ENCODE measurements at places on chromosomes 2 and 18.

DNA sequence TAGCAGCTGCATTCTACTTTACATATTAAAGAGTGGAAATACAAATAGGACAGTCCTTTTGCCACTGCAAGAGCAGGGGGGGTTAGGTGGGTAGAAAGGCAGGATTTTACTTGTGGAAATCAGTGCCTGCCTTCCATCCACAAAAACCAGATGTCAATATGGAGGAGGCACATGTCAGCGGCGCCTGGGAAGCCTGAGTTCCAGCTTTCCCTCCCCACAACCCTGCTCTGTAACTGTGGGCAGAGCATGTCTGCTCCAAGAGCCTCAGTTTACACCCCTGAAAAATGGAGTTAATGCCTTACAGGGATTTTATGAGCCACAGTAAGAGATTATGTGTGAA, 32.9 kb downstream of the STEAP3 start:
- DNase-seq: no peak

GRCh38 chr2:54455131-54455562, 980 bp upstream of the SPTBN1 start:
- DNase-seq: no peak

DNA sequence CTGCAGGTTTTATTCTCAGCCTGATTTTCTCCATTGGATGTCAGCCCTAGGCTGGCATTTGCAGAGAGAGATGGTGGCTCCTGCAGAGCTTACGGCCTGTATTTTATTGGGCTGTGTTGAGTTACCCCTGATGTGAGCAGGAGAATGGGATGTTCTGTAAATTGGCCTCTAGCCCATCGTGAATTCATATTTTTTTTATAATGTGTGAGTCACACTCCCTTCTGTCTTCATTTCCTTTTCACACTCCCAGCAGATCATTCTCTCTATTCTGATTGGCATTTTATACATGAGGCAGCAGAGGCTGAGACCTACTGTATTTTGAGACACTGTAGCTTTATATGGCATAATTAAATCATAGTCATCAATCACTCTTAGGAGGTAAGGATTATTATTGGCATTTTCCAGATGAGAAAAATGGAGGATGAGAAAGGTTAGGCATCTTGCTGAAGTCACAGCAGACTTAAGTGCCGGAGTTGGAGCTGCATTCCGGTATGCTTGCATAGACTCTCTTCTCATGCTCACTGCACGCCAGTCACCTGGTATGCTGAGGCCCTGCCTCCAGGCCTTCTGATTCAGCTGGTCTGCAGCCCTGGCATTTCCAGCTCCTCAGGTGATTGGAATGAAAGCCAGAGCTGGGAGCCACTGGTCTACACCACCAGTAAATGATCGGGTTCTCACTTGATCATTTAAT, 142.4 kb downstream of the NEDD4L start:
- DNase-seq: peak; percentile 41

GRCh38 chr2:151770995-151771394, 36.7 kb upstream of the NEB start:
- no peak for DNase-seq

DNA sequence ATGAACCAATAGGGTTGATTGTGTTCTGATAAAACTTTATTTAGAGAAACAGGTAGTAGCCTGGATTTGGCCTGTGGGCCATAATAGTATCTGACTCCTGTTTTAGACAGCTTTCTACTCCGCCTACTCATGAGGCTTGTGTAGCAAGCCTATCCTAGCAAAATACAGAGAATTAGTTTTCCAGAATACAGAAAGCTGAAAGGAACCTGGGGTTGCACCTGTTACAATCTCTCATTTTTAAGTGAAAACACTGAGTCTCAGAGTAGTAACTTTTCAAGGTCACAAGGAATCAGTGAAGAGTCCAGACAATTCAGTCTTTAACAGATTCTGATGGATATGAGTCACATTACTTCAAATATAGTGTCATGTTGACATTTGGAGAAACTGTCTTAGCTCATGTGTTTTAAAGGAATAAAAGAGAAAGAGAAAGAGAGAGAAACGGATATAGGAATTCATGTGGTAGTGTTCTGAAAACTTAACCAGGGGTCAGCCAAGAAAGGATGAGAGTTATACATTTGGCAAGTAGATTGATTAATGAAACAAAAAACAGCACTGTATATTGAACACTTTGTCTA, 17.0 kb downstream of the ARHGAP28 start:
- peak; percentile 20 for DNase-seq

- no peak for DNase-seq
Observed at GRCh38 chr2:223896833-223897311, 48.3 kb downstream of the WDFY1 start.

DNA sequence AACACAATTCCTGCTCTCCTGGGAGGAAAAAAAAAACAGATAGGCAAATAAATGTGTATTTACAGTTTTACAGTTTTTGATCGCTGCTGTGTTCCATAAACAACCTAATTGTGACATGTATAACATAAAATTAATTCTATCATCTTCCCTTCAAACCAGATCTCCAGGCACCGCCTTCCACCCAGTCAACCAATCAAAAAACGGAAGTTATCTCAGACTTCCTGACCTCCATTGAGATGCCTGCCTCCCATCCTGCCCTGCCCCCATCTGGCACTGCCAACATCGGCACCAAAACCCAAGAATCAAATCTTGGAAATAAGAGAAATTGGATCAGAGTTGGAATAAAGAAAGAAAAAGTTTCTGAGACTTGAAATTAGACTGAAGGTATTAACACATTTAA, 3.1 kb upstream of the RIOK3 start:
- no peak for DNase-seq

- no peak for DNase-seq
Observed at GRCh38 chr18:28050545-28050944, 126.4 kb downstream of the CDH2 start.

Measured in brain pericyte (primary cell).